ENCODE measurements at places on chromosomes 6 and 20. TPM values are rescaled to one million over a fixed set of nuclear protein-coding genes. Genes with fewer than 3 reads are reported as not detected.

DNA sequence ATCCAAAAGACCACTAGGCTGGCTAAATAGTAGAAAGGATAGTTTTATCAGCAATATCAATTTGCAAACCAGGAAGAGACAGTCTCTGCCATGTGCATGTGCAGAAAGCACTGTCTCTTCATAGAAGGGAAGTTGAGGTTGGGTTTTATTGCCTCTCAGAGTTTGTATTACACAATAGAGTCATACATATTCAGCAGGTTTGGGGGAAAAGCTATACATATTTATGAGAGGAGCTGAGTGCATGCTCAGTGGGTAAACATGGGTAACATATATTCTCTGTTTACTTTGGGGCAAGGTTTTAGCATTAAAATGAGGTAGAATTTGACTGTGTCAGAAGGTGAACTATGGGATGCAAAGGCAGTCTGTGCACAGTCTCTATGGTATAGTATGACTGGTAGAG lies 14.9 kb downstream of the TMEM170B start:
- DNase-seq, result no peak

DNA sequence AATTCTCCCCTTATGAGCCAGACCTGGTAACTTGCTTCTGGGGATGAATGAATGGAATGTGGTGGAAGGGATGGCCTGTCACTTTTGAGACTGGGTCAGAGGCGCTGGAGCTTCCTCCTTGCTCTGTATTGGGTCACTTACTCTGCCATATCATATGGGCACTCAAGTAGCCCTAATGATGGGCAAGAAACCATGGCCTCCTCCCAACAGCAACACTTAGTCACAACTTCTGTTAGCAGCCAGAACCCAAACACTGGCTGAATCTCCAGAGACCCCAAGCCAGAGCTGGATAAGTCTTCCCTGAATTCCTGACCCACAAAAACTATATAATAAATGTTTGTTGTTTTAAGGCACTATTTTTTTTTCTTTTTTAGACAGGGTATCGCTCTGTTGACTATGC lies 5.5 kb downstream of the E2F1 start:
- no peak for DNase-seq

GRCh38 chr6:100663219-100663863 lies 198.6 kb upstream of the SIM1 start:
- no peak for DNase-seq

- DNase-seq, result no peak
Measured at GRCh38 chr6:14638906-14639761, 521.6 kb downstream of the CD83 start.

GRCh38 chr6:160000280-160000704 lies 31.4 kb downstream of the IGF2R start:
- DNase-seq, result no peak

- DNase-seq, result no peak
Measured at GRCh38 chr6:28347119-28347518, 2.6 kb upstream of the ZKSCAN3 start.

DNA sequence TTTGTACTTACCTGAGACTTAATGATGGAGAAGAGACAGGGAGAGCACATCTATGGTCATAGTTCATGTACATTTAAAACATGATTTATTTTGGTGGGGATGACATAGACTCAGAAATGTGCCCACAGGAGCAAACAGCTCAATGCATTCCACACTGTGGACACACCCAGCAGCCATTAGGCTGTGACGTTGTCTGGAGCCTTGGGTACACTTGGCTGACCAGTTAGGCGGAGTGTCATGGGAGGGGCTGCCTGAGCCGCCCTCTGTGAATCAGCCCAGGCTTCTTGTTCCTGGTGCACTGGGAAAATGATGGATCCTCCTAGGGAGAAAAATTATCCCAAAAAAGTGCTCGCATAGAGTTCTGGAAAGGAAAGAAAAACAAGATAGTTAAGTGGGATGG lies 231.0 kb upstream of the GMDS start:
- DNase-seq, result no peak

GRCh38 chr6:26351544-26351953 lies 13.4 kb upstream of the BTN3A2 start:
- DNase-seq, result no peak

- DNase-seq, result no peak
Measured at GRCh38 chr20:821046-821730, 12.3 kb upstream of the FAM110A start.

GRCh38 chr6:15781333-15781732 lies 118.5 kb upstream of the DTNBP1 start:
- DNase-seq, result no peak

DNA sequence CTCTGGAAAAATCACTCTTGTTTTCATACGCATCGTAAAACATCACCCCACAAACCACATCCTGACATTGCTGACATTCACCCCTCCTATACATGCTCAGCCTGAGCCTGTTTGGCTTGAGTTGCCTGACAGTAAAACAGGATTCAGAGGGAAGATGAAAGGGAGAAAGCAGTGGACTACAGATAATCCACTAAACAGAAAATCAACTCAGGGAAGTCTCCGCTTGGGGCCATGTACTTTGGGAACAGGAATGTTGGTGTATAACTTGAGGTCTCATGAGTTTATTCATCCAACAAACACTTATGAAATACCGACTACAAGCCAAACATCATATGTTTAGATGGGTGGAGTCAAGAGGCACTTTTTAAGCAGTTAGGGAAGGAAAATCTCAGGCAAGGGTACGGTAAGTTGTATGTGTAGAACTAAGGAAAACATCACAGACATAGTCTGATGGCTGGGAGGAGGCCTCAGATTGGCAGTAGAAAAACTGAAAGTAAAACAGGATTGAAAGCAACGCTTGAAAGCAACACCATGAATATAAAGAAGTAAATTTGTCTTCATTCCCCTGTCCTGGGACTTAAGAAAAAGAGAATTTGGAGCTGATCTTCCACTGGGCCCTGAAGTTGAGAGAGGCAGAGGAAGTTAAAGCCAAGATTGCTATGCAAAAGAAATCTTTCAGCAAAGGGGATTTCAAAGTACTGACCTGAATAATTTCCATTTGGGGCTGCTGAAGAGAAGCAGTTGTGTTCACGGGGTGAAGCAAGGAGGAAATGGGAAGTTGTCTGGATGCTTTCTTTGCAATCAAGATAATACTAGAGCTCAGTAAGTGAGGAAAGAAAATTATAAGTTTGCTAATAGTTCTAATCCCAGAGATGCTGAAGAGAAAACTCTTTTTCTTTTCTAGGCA lies 28.8 kb downstream of the PDE7B start:
- peak; percentile 38 for DNase-seq

GRCh38 chr6:24924580-24925356 lies 11.0 kb downstream of the RIPOR2 start:
- DNase-seq, result no peak

DNA sequence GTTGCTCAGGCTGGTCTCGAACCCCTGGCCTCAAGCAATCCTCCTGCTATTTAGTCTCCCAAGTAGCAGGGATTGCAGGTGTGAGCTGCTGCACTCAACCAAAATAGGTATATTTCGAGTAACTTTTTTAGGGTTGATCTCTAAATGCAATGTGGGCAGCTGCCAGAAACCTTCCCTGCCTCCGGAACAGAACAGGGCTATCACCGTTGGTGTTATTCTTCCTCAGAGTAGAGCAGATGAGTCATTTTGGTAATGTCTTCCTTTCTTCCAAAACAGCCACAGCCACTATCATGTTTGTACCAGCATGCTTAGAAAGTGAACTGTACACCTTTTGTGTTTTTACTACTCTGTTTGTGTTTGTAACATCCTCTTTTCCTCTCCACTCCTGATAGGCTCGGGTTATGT lies 44.1 kb downstream of the SNX9 start:
- no peak for DNase-seq

GRCh38 chr20:50522053-50522674 lies 12.0 kb downstream of the PTPN1 start:
- DNase-seq, result no peak

DNA sequence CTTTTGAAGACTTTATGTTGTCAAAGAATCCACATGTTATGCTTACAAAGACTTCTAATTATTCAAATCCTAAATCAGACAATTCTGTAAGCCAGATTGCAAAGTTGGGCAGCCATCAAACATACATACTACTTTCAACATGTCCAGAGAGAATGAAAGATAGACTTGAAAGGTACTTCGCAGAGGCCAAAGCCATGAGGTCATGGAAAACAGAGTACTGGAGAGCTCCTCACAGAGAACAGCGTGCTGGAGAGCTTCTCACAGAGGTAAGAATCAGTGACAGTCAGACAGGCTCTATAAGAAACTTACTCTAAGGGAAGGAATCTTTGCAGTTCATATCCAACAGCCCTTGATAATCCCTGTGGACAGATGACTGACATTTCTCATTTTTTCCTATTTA lies 400.2 kb downstream of the GJA1 start:
- DNase-seq, result no peak

GRCh38 chr20:36040571-36040970 lies 72.2 kb downstream of the CNBD2 start:
- DNase-seq, result no peak

- DNase-seq, result no peak
Measured at GRCh38 chr6:115675443-115675842, 385.2 kb downstream of the FRK start.

DNA sequence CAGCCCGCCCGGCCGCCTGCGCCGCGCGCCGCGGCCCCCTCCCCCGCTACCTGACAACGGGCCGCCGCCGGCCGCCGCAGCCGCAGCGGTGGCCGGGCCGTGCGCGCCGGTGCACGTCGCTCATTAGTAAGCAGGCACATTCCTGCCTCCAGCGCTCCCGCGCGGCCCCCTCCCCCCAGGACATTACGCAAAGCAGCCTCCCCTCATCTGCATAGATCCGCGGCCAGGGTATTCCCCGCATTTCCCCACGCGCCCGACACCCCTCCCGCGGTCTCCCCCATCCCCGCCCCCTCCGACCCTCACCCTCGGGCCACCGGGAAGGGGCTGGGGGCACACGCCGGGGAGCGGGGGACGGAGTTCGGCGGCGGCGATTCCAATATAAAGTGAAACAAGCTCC lies at the start of gene HIVEP2:
TSS of gene HIVEP2 (minus strand) at position 128 of the 397 bp plus-strand sequence. CDS start 170,438 bp downstream, outside the sequence.
- peak; percentile 77 for DNase-seq

GRCh38 chr20:37726971-37727956 lies 33.4 kb downstream of the CTNNBL1 start:
- DNase-seq, result no peak

DNA sequence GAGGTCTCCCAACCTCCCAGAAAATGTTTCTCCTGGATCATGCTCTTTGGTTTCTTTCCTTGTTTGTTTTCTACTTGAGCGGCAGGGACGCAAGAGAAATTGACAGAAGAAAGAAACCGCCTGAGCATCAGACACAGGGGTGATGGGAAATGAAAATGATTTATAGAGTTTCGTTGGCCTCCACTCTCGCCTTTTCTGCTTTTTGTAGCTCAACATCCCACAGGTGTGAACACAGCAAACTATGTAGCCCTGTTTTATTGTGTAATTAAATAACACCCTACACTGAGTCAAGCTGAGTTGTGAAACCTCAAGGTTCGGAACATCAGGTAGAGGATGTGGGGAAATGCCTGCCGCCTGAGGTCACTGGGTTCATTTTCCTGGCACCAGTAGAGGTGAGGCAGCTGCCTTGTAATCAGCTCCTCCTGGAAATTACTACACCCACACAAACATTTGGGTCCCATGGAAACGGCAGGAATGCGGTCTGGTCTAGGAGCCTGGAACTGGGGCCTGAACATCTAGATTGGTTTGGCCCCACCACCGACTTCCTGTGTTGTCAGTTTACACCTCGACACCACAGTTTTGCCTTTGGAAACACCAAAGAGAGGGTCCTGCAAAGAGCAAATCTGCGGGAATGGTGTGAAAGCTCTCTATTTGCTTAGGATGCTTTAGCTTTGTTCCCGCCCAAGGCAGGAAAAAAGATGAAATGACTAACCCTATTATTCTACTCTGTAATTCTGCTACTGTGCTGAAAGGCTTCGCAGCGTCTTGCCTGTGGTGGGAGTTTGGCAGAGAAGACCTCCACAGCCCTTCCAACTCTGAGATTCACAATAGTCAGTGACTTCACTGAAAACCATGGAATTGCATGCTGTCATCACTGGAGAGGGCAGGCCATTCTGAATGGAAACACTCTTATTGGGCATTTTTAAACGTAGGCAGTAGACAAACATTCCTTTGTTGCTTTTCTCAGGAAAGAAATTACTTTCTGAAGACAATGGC lies 53.0 kb downstream of the ADAT2 start:
- DNase-seq, result no peak

- DNase-seq, result no peak
Measured at GRCh38 chr6:5516036-5516435, 254.7 kb downstream of the FARS2 start.

DNA sequence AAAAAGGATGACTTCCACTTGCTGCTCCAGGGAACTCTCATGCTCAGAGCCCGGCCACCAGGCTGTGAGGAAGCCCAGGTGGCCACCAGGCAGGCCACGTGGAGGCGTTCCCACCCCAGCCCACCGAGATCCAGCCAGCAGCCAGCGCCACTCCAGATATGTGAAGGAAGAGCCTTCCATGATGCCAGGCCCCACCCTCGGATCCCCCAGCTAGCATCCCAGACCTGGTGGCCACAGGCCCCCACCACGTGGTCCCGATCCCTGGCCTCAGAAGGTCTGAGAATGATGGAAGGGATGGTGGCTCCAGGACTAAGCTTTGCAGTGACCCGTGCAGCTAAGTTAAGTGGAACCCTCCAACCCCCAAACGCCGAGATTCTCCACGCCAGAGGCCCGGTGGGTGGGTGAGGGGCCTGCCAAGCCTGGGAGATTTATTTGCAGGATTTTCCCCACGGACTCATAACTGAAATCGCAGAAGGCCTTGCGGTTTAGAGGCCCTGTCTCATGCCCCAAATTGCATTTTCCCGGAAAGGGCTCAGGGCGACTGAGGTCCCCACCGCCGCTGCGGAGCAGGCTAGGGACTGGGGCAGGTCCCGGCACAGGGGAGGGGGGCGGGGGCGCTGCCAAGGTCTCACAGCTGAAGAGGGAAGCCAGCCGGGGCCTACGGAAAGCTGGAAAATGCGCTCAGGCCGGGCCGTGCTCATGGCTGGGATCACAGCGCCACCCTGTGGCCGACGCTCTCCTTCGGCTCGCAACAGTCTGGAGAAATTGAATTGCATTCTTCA lies 31.1 kb upstream of the CST7 start:
- DNase-seq, result no peak

DBNDD2 gene
- polyA plus RNA-seq, result 13.5 TPM

ACSS1 gene
- polyA plus RNA-seq, result 46.7 TPM

MCHR2 gene
- polyA plus RNA-seq, result not detected

PGBD1 gene
- 0.45 TPM for polyA plus RNA-seq

TAF11 gene
- 18.2 TPM for polyA plus RNA-seq

PLEKHG1 gene
- polyA plus RNA-seq, result 1.0 TPM

TRIM15 gene
- polyA plus RNA-seq, result not detected

LINC00237 gene
- polyA plus RNA-seq, result 0.56 TPM

MDC1 gene
- 1.3 TPM for polyA plus RNA-seq

ATP9A gene
- polyA plus RNA-seq, result not detected

C6orf47 gene
- 17.0 TPM for polyA plus RNA-seq

FAM209A gene
- polyA plus RNA-seq, result 0.42 TPM

PRSS16 gene
- not detected for polyA plus RNA-seq

RNF182 gene
- not detected for polyA plus RNA-seq

PRR18 gene
- polyA plus RNA-seq, result not detected

YWHAB gene
- polyA plus RNA-seq, result 510 TPM
